ENCODE measurements at places on chromosomes 4 and X.

- no peak for DNase-seq
Observed at GRCh38 chr4:56742080-56742871, 61.2 kb upstream of the HOPX start.

DNA sequence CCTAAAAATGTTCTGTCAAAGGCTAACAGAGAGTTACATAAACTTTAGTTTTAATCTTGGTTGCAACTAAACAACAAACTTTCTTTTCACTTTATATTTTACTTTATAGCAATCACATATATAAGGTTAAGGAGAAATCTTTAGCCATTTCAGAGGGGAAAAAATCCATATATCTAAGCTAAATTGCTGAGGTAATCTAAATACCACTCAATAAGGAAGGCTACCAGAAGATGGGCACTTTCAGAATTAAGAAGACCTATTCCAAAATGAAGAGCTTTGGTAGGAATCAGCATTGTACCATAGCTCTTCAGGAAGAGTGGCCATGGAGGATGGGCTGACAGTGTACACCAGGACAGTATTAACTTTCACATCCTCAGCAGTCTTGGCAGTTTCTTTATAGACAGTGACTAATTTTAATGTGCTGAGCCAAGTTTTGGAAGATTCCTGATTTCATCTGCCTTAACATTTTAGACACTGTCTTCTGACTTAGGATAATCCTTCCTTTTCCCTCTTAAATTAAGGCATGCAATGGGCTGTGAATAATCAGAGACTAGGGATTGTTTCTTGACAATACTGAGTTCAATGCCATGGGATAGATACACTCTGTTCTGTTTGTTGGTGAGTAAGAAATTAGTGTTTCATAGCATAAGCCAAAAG lies 7.1 kb downstream of the FAT4 start:
- no peak for DNase-seq

- DNase-seq = no peak
Observed at GRCh38 chr4:188147776-188148175, 8.5 kb downstream of the TRIML1 start.

GRCh38 chr4:47383829-47384427 lies 79.6 kb downstream of the COMMD8 start:
- DNase-seq = no peak

GRCh38 chr4:109334129-109335105 lies 32.0 kb upstream of the COL25A1 start:
- no peak for DNase-seq

DNA sequence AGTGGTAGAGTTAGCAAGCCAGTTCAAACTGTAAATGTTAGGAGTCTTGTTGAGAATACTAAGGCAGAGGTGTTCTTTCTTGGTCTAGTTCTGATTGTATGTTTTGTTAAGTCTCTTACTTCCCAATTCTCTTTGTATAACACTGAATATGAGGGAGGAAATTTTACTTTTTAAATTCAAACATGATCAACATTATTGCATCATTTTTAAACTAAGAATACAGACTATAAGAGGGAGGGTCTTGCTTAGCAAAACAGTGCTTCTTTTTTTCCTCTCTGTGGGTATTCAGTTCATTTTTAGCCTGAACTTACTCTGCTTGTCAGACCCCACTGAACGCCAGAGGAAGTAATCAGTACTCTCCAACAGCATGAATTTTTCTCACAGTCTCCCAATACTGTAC lies 198.0 kb downstream of the GABRG1 start:
- DNase-seq = no peak

GRCh38 chr4:2858451-2859217 lies 15.0 kb downstream of the ADD1 start:
- DNase-seq = peak; percentile 59

- DNase-seq = no peak
Observed at GRCh38 chrX:17859609-17860178, 1.4 kb downstream of the RAI2 start.

- no peak for DNase-seq
Observed at GRCh38 chrX:150990910-150991309, 7.8 kb downstream of the HMGB3 start.

Data from left cardiac atrium (tissue), 4 donors.